ENCODE measurements at places on chromosomes 2 and 18.

DNA sequence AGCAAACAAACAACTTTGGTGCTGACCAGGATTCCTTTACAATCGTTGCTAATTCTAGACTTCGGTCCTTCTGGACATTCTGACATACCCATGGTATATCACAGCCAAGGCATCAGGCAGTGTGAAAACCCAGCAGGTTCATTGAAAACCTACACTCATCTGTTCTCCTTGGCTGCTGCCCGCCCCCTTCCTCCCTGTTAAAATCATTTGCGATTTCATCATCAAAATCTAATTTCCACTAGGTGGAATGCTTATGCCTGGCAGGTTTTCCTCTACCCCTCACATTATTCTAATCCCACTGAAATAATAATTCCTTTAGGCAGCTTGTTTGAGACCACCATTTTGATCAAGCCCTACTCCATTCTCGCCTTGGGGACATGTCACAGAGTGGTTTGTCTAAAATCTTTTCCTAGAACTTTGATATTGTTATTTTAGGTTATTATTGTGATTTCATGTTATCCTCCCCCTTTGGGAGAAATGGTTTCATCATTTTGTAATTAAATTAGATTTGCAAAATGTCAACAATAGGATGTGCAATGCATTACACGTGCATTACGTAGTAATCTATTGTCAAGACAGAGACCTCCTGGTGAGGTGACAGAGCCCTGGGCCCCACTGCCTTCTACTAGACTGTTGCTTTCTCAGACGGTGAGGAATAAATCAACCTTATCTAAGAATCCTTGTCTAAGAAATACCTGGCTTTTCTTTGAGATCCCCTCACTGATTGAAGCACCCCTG, 31.0 kb upstream of the ASPRV1 start:
- no peak for DNase-seq

DNA sequence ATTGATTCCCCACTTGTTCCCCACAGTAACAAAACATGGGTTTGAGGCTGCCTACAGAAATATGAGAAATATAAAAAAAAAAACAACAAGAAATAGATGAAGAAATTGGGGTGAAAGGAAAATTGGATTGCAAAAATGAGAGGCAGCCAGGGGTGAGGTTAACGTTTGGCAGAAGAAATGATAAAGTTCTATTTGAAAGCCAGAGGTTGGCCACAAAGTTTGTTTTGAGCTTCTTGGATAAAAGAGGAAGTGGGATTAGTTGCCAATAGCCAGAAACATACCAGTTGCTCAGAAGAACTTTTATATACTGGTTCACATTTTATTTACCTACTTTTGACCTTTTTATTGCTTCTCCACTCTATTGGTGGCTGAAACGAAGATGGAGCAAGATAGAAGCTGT, 67.5 kb downstream of the FASTKD2 start:
- no peak for DNase-seq

- no peak for DNase-seq
These were observed 208.8 kb downstream of the CDH2 start for GRCh38 chr18:27967913-27968824.

- DNase-seq: no peak
These were observed 75.5 kb upstream of the SPTBN1 start for GRCh38 chr2:54380670-54381069.

GRCh38 chr2:172673056-172673683, 62.5 kb upstream of the RAPGEF4 start:
- no peak for DNase-seq

- DNase-seq: no peak
These were observed 36.0 kb upstream of the STAT1 start for GRCh38 chr2:191049728-191050639.

- no peak for DNase-seq
These were observed 167.1 kb downstream of the RPRM start for GRCh38 chr2:153311432-153311831.

GRCh38 chr2:161427664-161428587, 11.8 kb downstream of the TBR1 start:
- no peak for DNase-seq

- peak; percentile 37 for DNase-seq
These were observed 293.9 kb upstream of the SYT4 start for GRCh38 chr18:43571078-43571689.

DNA sequence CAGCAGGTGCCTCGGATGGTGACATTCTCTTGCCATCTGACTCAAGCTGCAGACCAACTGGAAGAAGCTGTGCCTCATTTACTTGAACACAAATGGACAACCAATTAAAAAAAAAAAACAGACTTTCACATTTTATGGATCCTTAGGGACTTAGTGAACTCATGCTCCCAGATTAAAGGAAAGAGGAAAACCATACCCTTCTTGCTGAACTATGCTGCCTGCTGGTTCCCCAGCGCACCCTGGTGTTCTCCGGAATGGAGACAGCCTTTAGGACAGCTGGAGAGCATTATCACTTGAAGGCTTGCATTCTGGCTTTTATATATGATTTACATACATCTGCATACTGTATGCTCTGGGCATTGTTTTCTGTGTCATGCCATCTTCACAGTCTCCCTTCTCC, 370.7 kb downstream of the SLC4A3 start:
- no peak for DNase-seq

GRCh38 chr2:228652366-228652765, 470.9 kb upstream of the SPHKAP start:
- DNase-seq: no peak

- no peak for DNase-seq
These were observed 20.4 kb downstream of the MSH6 start for GRCh38 chr2:47803363-47803762.

GRCh38 chr2:232341739-232342126, 36.8 kb upstream of the ALPP start:
- no peak for DNase-seq

DNA sequence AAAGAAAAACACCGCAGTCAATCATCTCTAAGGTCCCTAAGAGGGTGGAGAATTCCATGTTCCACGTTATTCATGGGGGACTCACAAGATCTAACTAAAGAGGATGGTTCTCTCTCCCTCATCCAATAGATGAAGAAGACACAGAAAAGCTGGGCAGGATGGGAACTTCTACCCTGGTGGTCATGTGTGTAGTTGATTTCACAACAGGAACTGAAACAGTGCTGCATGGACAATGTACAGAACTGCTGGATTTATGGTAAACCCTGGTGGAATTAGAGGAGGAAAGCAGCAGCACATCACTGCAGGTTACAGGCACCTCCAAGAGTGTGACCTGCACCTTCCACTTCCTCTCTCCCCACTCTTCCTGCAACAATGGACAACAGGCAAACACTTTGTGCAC, 31.4 kb downstream of the FECH start:
- DNase-seq: no peak

- peak; percentile 74 for DNase-seq
These were observed 25.4 kb upstream of the OTOF start for GRCh38 chr2:26503231-26503880.

DNA sequence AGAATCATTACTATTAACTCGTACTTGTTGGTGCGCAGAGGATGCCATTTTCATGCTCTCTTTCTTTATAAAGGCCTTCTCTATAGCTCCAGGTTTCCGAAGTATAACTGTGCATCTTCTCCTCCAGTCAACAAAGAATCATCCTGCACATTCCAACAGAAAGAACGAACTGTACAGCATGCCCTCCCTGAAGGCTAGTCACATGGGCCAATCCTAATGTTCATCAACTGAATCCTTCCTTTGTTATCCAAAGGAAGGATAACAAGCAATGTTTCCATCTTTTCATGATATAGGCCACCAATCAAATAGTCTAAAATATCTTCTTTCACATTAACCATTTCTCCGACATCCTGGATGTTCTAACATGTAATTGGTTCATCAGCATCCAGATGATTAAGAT, 66.9 kb upstream of the LDLRAD4 start:
- DNase-seq: no peak

GRCh38 chr2:183493040-183493439, 368.8 kb downstream of the NUP35 start:
- DNase-seq: no peak

- no peak for DNase-seq
These were observed 36.7 kb downstream of the ARHGAP25 start for GRCh38 chr2:68771211-68771751.

DNA sequence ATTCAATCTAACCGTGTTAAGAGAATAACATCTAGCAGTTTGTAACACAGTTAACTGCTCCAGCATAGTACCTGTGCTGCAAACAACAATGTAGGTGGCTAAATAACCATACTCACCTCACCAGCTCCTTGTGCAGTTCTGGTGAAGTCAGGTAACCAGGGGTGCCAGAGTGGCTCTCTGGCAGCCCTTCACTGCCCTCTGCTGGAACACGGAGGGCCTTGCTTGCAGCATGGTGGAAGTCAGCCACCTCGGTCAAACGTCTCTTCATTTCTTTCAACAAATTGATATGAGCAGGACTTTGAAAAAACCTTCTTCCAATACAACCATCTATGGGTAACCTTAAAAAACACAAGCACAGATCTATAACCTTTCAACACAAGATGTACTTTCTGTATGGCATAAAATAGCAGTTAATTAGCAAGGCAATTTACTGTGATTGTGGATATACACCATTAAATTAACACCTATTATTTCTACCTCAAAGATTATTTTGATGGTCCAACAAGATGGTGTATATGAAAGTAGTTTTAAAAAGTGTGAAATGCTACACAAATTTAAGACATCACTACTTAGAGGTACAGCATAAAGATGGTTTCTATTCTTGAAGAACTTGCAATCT, 56.6 kb downstream of the EPG5 start:
- DNase-seq: peak; percentile 31

DNA sequence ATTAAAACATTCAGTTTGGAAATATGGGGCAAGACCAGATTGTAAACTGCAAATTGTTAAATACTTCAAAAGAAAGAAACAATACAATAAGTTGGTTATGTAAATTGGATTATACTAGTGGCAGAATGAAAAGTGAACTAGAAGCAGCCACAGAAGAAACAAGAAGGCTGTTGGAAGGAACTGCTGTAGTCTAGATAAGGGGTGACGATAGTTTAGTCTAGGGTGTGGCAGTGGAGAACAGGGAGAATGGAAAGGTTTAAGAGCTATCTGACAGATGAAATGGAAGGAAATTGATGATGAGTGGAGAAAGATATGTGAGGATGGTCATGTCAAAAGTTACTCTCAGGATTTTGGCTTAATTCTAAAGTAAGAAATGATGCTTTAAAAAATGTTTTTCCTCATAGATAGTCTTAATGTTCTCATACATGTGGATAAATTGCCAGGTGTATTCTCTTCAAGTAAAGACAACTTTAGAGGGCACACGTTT, 179.7 kb downstream of the GPD2 start:
- DNase-seq: no peak

GRCh38 chr2:18998491-18998890, 359.9 kb downstream of the OSR1 start:
- DNase-seq: no peak

GRCh38 chr2:151852260-151853069, 24.2 kb upstream of the ARL5A start:
- DNase-seq: no peak

DNA sequence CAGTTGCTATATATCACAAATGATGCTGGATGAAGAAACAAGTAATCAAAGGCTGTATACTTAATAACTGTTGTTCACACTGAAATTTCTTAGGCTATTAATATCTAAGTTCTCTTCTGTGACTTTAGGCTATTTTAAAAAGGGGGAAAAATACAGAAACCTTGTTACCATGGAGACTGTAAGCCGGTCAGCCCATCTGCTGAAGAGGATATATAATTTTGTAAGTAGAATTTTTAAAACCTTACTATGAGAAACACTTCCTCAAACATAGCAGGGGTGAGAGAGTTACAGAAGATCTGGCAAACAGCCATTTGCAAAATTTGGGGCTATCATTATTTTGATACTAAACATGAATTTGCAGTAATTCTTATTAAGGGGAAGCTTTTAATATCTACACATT, 27.8 kb downstream of the CACNB4 start:
- no peak for DNase-seq

DNA sequence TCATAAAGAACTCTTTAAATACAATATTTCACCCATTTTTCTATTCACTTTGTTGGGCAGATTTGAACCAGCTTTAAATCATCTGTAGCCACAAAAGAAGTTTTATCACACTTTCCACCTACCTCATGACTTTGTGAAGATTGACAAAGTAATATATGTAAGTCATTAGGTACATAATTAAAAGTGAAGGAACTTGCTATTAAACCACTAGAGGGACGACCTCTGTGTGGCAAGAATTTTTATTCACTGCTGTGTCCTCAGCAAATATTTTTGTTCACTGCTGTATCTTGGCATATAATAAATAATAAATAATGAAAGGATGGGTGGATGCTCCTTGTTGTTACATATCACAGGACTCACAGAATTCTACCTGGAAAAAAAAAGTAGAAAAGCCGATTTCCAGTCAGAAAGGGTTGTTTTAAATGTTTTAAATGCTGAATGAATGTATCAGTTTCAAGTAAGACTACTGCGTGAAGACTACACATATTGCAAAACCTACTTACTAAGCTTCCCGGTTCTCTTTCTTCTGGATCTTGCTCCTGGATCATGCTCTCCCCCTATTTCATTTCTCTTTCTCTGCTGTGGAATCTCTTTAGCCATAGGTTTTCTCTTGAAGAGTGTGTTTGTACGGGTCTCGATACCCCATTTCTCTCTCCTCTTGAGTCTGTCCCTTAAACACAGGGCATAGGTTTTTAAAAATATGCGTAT, 44.8 kb downstream of the KCMF1 start:
- no peak for DNase-seq

GRCh38 chr18:27073404-27073830, 111.7 kb downstream of the CHST9 start:
- no peak for DNase-seq

GRCh38 chr2:192067631-192068030, 127.1 kb downstream of the TMEFF2 start:
- DNase-seq: no peak

- peak; percentile 10 for DNase-seq
These were observed 30.2 kb downstream of the NYAP2 start for GRCh38 chr2:225429717-225430116.

- no peak for DNase-seq
These were observed 51.4 kb downstream of the SMCHD1 start for GRCh38 chr18:2706903-2707302.

- DNase-seq: peak; percentile 28
These were observed 550.2 kb upstream of the SETBP1 start for GRCh38 chr18:44130376-44130942.

DNA sequence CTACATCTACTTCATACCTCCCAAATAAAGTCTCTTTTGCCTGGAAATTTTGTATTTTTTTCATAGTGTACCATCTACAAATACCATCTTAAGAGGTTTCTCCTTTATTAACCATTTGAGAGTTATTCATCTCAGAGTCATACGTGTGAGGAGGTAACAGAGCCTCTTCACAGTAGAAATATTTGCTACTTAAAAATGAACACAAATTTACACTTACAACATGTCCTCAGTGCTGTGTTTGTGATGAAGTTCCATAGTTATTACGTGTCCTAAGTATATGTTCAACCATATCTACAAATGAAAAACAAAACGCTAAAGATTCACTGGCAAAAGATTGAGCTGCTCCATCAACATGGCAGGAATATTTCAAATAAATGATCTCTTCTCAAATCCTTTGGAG, 48.5 kb upstream of the HNRNPA3 start:
- no peak for DNase-seq

- no peak for DNase-seq
These were observed 230.4 kb upstream of the AGAP1 start for GRCh38 chr2:235263205-235264120.
